Activated T-cell treated with anti-CD3 and anti-CD28 coated beads for 24 hours (primary cell): ENCODE measurements at places on chromosomes 2 and 18.

- DNase-seq, result no peak
Observed at GRCh38 chr18:64202863-64203262, 54.0 kb upstream of the LINC00305 start.

DNA sequence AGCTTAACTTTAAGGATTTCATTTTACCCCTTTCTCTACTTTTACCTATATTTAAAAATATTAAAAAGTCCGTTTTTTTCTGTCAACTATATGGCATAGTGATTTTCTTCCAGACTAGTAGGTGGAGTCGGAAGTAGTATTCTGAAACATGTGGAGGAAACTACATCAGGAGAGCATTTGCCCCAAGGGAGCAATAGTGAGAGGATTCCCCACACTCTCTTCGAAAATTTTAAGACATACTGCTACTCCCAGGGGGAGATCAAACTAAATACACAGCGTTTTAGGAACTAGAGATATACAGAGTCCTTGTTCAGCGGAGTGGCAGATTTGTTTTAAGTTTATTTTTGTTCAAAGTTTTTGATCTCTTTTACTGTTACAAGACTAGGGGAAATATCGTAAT is 40.6 kb downstream of the METAP1D start:
- no peak for DNase-seq

GRCh38 chr2:240782221-240782885 is 37.7 kb downstream of the KIF1A start:
- DNase-seq, result no peak

DNA sequence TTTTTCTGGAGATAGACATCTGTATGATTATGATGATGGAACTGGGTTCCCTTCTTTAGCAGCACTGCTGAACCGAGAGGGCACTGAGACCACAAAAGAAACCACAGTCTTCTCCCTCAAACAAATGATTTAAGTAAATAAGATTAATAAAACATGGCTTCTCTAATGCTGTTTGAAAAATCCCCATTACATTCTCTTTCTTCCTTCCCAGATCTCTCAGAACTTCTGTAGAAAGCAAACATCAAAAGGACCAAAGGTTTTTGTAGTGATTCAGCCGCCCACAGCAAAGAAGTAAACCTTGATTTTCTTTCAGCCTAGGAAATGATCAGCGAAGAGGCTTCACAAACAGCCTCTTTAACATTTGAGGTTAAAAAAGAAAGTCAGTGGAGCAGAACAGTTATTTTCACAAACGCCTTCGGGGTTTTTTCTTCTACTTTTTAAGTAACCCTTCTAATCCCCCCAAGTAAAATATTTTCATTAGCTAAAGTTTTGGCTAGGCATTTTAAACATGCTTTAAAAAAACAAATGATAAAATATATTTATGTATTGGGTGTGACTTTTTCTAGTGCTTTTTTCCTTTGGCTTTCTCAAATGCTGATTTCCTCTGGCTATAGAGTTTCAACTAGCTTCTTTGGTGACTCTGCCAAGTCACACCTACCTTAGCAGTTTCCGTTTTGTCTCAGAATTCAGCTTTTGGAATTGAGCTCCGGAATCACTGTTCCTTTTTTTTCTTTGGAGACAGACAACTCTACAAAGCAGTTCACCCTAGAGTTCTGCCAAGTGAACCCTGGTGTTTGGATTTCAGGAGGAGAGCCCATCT is 89.6 kb downstream of the UPP2 start:
- DNase-seq, result peak; percentile 30

DNA sequence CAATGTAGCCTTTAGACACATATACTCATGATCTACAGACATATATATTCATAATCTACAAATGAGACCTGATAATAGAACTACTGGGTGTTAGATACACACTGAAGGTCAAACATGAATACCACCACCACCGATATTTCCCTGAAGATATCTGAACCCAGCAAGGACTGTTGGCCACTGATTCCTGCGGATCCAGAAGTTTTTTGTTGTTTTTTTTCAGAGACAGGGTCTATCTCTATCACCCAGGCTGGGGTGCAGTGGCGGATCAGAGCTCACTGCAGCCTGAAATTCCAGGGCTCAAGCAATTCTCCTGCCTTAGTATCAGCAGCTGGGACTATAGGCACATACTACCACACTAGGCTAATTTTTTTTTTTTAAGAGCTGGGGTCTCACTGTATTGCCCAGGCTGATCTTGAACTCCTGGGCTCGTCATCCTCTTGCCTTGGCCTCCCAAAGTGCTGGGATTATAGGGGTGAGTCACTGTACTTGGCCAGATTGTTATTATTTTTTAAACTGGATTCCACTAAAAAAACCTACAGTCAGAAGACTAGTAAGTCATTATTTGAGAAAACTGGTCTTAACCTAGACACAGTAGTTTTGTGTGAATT is 1.8 kb downstream of the METTL5 start:
- no peak for DNase-seq

GRCh38 chr2:207716056-207716455 is 4.6 kb downstream of the CCNYL1 start:
- DNase-seq, result no peak
